ENCODE measurements at places on chromosomes 12 and 14. TPM values are rescaled to one million over a fixed set of nuclear protein-coding genes. Genes with fewer than 3 reads are reported as not detected.

The OR4N5 gene
- not detected for total RNA-seq

The CLSTN3 gene
- total RNA-seq: 4.1 TPM

The TRPV4 gene
- total RNA-seq: 1.1 TPM

The SMOC1 gene
- total RNA-seq: 0.90 TPM

The LALBA gene
- not detected for total RNA-seq

The NANOG gene
- not detected for total RNA-seq

The PAH gene
- not detected for total RNA-seq

The FAM181A gene
- not detected for total RNA-seq

The COX8C gene
- total RNA-seq: not detected

The FGF6 gene
- not detected for total RNA-seq

The GPR137C gene
- total RNA-seq: 0.72 TPM

The PPP1R1A gene
- not detected for total RNA-seq

The OR4K14 gene
- total RNA-seq: not detected

The ACOT4 gene
- total RNA-seq: 0.54 TPM

The CD4 gene
- 5.7 TPM for total RNA-seq

The SYT1 gene
- 3.0 TPM for total RNA-seq

The ZC2HC1C gene
- 0.54 TPM for total RNA-seq

The SYT10 gene
- total RNA-seq: not detected

The SLCO1B3 gene
- not detected for total RNA-seq

The SVOP gene
- not detected for total RNA-seq

The GALC gene
- total RNA-seq: 9.7 TPM

The KERA gene
- not detected for total RNA-seq

The TEP1 gene
- total RNA-seq: 12.4 TPM

Measured in IMR-90 (cell line).